Lung microvascular endothelial cell (primary cell): ENCODE measurements at places on chromosomes 2 and 18. TPM values are rescaled to one million over a fixed set of nuclear protein-coding genes. Genes with fewer than 3 reads are reported as not detected.
A peak's percentile ranks its signal among the peaks of the same experiment; 100 is the strongest.

- no peak for DNase-seq
These were observed 63.4 kb upstream of the GPC1 start for GRCh38 chr2:240372101-240372500.

GRCh38 chr18:49815927-49816326 lies 2.6 kb upstream of the ACAA2 start:
- no peak for DNase-seq

- no peak for DNase-seq
These were observed 17.7 kb downstream of the MAP2 start for GRCh38 chr2:209441541-209441940.

Gene EFR3B
- 0.65 and 1.4 TPM in 2 replicates for total RNA-seq

- DNase-seq: no peak
These were observed 31.1 kb upstream of the GMCL1 start for GRCh38 chr2:69798290-69798908.

DNA sequence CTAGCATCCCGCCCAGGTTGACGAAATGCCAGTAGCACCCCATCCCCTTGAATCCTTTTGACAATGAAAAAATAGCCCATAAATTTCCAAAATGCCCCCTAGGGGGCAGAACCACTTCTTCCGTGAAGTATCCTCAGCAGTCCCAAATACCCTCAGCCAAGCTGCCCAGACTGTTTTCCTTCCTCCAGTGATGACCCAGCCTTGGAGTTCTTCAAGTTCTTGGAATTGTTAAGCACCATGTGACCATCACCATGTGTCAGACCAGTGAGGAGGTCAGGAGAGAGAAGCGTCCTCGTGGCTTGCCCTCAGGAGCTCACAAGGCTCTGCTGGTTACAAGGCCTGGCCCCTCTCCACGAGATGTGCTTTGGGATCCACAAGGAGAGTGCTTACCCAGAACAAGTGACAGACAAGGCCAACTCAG lies 1.4 kb upstream of the SLC23A3 start:
- peak; percentile 53 for DNase-seq

Gene RAB6C
- under 0.01 TPM in 2 replicates for total RNA-seq

DNA sequence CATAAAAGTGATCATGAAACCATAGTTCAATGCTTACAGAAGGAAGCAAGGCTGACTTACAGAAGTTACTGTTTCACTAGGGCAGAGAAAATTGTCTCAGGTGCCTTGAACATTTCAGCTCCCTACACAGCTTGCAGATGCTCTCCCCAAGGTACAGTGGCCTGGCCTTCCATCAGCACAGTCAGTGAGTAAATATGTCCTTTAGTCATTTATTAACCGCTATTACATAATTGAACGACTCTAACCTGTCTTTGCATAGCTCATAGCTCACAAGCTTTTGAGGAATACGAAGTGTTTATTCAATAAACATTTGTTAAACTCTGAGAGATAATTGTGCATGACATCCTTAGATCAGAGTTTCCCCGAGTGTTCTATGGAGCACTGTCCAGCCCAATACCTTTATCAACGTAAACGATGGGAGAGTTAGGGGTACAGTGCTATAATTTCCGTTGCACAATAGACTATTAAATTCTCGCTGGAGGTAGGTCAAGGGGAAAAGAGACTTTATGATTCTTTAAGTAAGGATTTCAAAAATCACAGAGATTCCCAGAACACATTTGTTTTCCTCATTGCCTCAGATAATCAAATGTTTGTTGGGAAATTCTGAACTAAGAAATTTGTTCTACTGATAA lies 677.8 kb downstream of the TSN start:
- no peak for DNase-seq

DNA sequence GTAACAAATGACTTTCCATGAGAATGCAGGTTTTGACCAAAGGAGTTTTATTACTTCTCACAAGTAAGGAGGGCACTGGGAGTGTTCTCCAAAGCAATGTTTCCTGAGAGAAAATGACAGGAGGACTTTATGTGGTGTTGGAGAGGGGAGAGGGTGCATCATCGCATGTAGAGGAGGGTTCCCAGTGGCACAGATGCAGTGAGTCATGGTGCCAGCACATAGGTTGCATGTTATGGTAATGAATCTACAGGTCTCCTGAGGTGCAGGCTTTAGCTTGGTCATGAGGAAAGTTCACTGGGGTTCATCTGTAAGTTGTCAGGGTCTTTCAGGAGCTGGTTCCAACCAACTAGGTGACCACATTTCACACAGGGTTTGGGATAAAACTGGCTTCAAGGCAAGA lies 30.4 kb downstream of the NAT8 start:
- DNase-seq: no peak
